GM12865 (cell line): ENCODE measurements at places on chromosomes 2 and 18.
A peak's percentile ranks its signal among the peaks of the same experiment; 100 is the strongest.

GRCh38 chr2:155755481-155755880 lies 577.0 kb downstream of the NR4A2 start:
- DNase-seq, result no peak

DNA sequence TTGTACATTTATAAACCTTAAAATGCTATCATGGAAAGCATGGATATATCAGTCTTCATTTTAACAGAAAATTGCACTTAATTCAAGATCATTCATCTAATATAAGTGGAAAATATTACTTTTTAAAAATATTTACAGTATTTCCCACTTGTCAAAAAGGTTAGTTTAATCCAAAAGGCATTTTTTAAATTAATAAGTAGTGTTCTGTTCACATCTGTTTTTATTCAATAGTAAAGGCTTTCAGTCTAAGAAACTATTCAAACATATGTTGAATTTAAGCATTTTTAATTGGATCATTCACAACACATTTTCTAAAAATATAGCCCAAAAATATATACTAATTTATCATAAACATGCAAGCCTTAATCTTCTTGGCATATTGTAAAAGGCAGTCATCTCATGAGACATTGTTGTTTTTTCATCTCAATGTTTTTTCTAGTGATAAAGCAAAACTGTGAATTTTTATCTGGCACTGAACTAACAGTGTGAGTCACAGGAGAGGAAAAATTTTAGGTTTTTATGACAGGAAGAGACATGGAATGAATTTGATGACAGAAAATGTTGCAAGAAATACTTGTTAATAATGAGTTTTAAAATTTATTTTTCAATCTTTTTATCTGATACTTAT lies 1642.5 kb upstream of the TMEFF2 start:
- DNase-seq, result no peak

GRCh38 chr18:9862686-9863085 lies 23.1 kb upstream of the TXNDC2 start:
- DNase-seq, result no peak

GRCh38 chr2:138782383-138782782 lies 2.2 kb upstream of the NXPH2 start:
- DNase-seq, result peak; percentile 42
